ENCODE measurements at places on chromosomes 4 and X.

DNA sequence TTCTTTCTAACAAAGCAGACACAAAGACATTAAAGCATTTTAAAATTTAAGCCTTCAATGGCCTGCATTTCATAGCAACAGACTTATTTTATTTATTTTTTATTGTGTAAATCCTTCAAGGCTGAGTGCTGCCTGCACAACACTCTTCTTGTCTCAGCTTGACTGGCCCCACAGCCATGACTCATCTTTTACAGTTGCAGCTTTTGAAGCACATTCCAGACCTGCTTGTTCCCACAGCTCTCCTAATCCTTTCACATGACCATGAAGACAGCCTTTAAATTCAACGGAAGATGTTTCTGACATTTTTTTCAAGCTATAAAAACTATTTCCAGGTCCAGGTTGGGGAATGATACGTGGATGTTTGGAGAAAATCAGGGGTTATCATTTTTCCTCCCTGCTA, 276.9 kb upstream of the TACR3 start:
- peak; percentile 66 for DNase-seq

DNA sequence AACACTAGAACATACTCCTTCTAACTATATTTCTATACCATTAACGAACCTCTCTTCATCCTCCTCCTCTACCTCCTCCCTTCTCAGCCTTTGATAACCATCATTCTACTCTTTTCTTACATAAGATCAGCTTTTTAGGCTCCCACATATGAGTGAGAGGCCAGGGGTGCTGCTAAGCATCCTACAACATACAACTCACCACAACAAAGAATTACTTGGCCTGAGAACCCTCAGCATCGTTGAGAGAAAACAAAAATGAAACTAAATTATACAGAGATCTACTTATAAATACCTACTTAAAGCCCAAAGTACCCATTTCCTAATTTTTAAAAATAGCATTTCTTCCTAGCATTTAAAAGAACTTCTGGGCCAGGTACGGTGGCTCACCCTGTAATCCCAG, 77.7 kb downstream of the CC2D2A start:
- no peak for DNase-seq

DNA sequence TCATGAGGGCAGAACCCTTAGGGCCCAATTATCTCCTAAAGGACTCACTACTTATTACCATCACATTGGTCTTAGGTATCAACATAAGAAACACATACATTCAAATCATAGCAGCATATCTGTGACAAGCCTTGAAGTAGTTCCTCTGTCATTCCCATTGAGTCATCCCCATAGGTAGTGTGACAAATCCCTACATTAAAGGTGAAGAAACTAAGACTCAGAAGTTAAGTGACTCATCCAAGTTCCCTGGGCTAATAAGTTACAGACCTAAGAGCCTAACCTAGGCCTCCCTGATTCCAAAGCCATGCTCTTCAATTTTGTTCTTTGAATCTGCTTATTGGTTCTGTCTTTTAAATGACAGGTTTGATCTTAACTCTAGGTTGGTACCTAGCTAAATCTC, 58.2 kb downstream of the CD38 start:
- DNase-seq: no peak

- DNase-seq: no peak
These were observed 25.9 kb upstream of the FAM241A start for GRCh38 chr4:112119353-112119783.

- no peak for DNase-seq
These were observed 350.9 kb downstream of the PCDH18 start for GRCh38 chr4:137181293-137181899.
